ENCODE measurements at places on chromosomes 16 and 17.

DNA sequence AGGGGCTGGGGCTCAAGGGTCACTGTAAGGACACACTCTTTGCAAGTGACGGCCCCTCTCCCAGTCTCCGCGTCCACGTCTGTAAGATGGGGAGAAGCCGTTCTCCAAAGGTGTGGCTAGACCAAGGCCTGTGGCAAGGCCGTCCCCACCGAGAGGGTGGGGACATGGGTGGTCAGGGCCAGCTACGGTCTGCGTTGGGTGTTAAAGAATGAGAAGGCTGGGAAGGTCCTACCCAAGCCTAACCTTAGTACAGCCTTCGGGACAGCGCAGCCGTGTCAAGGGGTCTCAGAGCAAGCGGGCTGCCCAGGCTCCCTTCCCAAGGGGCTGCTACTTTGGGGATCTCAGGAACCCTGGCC is 1.9 kb downstream of the C1QTNF8 start:
- no peak overlapping the region for H3K27ac ChIP-seq
- DNase-seq = no peak
- H3K4me3 ChIP-seq = no peak overlapping the region
- H3K27me3 ChIP-seq = no peaks in the 10 kb centered on the region
- H3K36me3 ChIP-seq = no peaks in the 10 kb centered on the region

DNA sequence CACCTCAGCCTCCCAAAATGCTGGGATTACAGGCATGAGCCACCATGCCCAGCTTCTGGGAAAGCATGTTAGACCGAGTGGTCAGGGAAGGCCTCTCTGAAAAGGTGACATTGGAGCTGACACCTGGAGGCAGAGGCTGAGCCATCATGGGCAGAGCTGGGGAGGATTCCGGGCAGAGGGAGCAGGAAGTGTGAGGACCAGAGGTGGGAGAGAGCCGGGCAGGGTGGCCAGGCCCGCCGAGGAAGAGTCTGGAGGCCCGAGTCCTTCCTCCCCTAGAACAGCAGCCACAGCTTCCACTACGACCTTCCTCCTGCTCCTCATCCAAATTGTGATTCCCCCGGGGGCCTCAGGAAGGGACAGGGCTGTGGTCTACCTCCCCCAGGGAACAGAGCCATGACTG is 74.7 kb downstream of the COG7 start:
- H3K4me3 ChIP-seq = no peak overlapping the region
- no peak for DNase-seq
- no peaks in the 10 kb centered on the region for H3K27me3 ChIP-seq
- no peaks in the 10 kb centered on the region for H3K36me3 ChIP-seq
- H3K27ac ChIP-seq = no peak overlapping the region

DNA sequence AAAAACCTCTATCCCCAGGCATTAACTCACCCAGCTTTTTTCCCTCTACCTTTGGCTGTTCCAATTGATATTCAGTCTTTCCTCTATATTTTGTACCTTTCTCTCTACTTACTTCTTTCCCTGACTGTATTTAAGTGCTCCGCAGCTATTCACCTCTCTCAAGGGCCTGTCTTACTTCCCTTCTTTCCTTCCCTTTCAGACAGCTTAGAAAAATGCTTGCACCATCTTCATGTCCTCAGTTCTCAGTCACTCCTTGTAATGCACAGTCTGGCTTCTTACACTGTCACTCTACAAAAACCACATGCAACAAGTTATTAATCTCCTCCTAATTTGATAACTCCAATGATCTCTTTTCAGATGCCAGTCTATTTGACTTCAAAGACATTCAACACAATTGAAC is 163.4 kb downstream of the PHKB start:
- H3K4me3 ChIP-seq = no peak overlapping the region
- H3K27ac ChIP-seq = no peak overlapping the region
- no peaks in the 10 kb centered on the region for H3K4me1 ChIP-seq
- DNase-seq = no peak

GRCh38 chr16:3187798-3188674 is at the start of gene OR1F1:
TSS of gene OR1F1 (plus strand) at chr16:3188204.
- no peak within 1 kb of the TSS for H3K27ac ChIP-seq
- peaks cover 60% of the 10 kb centered on the region for H3K27me3 ChIP-seq
- H3K4me1 ChIP-seq = peaks cover 54% of the 10 kb centered on the region
- H3K4me3 ChIP-seq = peak within 1 kb of the TSS; percentile 44
- H3K36me3 ChIP-seq = no peaks in the 10 kb centered on the region
- peak; percentile 61 for DNase-seq

DNA sequence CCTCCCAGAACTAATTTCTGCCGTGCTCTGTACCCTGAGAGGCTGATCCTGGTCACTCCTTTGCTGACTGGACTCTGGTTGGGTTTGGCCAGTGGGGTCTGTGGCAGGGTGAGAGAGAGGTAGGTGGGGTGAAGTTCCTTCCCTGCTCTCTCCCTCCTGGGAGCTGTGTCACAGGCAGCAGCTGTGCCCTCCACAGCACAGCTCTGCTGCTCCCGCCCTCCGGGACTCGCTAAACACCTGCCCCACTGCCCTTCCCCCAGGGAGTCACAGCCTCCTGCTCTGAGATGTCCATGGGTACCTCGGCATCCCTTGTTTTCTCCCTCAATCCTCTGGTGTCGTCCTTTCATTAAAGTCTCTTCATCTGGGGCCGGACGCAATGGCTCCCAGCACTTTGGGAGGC is 66.4 kb downstream of the SRCIN1 start:
- H3K36me3 ChIP-seq = no peaks in the 10 kb centered on the region
- H3K27ac ChIP-seq = no peak overlapping the region
- DNase-seq = no peak
- H3K4me3 ChIP-seq = no peak overlapping the region
- no peaks in the 10 kb centered on the region for H3K4me1 ChIP-seq
- H3K27me3 ChIP-seq = no peaks in the 10 kb centered on the region
